Stimulated activated CD4-positive, alpha-beta T cell treated with anti-CD3 and anti-CD28 coated beads, Interleukin-12 subunit alpha, Interleukin-12 subunit beta, amount 100 ng/mL, for 24 hours (primary cell): ENCODE measurements at places on chromosomes 3 and 15.

- no peak for DNase-seq
Measured at GRCh38 chr3:119944091-119944490, 150.2 kb downstream of the GSK3B start.

DNA sequence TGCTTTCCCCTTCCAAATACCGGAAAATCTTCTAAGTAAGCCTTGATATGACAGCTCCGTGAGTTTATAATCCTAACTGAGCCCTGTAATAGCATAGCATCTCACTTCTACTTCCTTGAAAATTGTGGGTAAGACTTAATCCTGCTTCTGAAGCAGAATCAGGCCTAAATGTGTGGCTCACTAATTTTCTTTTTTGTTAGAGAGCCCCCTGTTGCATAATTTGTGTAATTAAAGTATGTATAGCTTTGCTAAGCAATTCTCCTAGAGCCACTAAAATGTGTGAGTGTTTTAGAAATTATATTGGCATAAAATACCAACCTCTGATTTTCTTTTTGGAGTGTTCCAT is 304.4 kb downstream of the FGF12 start:
- no peak for DNase-seq

GRCh38 chr3:28151608-28152228 is 89.7 kb upstream of the CMC1 start:
- no peak for DNase-seq

DNA sequence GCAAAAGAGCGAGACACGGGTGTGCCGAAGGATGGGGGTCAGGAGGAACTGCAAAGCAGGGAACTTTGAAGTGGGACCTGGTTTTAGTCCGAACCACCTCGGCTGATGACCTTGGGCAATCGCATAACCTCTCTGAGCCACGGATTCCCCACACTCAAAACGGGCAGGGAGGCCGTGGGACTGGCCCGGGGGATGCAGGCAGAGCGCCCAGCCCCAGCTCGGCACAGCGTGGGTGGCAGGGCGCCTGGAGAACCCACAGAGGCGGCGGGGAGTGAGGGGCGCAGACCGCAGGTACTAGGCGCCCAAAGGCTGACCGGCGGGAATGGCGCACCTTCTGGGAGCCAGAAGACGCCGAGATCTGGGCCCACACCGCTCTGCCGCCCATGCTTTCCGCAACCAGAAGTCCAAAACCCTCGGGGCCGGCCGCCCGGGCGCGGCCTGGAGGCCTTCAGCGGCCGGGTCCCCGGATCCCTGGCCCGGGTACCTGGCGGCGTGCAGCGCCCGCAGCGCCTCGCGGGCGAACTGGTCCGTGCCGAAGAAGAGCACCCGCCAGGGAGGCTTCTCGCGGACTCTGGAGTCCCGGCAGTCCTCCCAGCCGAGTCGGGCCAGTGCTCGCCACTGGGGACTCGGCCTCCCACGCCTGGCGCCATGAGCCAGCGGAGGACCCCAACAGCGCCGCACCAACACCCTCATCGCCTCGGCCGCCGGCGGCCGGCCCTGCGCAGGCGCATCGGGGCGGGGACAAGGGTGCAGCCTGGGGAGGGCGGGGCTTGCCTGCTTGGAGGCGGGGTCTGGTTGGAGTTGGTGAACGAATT is at the start of gene MTFMT:
TSS of gene MTFMT (minus strand) at position 719 of the 815 bp plus-strand sequence. CDS start at position 693, 26 bp downstream.
- DNase-seq = peak; percentile 87

DNA sequence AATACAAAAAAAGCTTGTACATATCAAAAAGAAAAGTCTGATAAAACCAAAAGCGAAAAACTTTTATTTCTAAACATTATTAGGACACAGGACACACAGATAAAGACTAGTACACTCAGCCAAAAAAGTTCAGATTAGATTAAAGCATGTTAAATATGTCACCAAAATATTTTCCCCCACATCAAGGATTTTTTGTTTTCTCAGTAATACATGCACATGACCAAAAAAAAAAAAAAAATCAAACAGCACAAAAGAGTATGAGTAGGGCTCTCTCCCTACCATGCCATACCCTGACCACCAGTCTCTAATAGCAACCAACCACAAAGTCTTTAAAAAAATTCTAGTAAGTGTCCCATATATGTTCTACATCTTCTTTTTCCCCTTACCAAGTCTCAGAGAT is 77.4 kb downstream of the LRRFIP2 start:
- no peak for DNase-seq

- no peak for DNase-seq
Measured at GRCh38 chr3:182364323-182364722, 429.0 kb upstream of the ATP11B start.

GRCh38 chr3:45054196-45054857 is 28.2 kb downstream of the CLEC3B start:
- DNase-seq = no peak

GRCh38 chr3:182491577-182491976 is 301.7 kb upstream of the ATP11B start:
- DNase-seq = no peak

DNA sequence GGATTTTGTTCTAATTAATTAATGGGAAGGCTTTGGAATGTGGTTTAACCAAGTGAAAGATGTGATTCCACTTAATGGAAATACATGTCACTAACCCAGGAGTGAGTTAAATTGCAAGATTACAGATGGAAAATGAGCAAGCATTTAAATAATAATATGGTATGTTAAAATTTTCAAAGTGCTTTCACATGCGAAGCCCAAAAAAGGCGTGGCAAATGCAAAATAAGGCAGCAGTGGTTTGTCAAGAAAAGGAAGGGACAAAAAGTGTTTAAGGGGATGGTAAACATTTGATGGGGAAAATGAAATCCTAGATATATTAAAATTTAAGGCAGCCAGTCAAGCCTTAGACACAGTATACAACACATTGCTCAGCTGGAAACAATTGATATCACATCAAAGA is 2.9 kb downstream of the TICRR start:
- DNase-seq = no peak

DNA sequence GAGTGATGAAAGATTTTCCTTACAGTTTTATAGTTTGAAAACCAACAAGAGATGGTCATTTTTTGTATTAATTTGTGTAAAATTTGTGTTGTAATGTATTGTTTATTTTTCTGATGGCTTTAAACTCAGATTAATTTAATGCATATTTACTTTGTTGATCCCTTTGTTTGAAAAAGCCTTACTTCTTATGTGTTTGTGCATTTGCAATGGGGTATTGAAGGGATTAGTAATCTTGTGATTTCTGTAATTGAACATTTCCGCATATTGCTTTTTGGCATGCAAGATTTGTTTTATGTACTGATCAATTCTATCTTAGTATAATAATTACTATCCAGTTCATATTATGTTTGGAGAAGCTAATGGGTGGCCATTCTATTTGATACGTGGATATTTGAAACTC is 98.4 kb upstream of the ROBO1 start:
- no peak for DNase-seq

- peak; percentile 4 for DNase-seq
Measured at GRCh38 chr3:192819001-192819569, 91.7 kb upstream of the FGF12 start.

GRCh38 chr15:49877873-49878521 is 241.0 kb downstream of the ATP8B4 start:
- no peak for DNase-seq

GRCh38 chr15:74406992-74407705 is 26.6 kb downstream of the SEMA7A start:
- DNase-seq = no peak
